Stimulated activated CD8-positive, alpha-beta memory T cell treated with anti-CD3 and anti-CD28 coated beads, Interleukin-15, amount 100 ng/mL, for 4 hours (primary cell): ENCODE measurements at places on chromosomes 1 and 21.
A peak's percentile ranks its signal among the peaks of the same experiment; 100 is the strongest.

GRCh38 chr1:176501599-176501998 lies 38.6 kb downstream of the PAPPA2 start:
- no peak for DNase-seq

GRCh38 chr1:111758373-111758772 lies 2.7 kb downstream of the DDX20 start:
- DNase-seq = no peak

GRCh38 chr1:190101756-190102155 lies 375.9 kb downstream of the BRINP3 start:
- no peak for DNase-seq

DNA sequence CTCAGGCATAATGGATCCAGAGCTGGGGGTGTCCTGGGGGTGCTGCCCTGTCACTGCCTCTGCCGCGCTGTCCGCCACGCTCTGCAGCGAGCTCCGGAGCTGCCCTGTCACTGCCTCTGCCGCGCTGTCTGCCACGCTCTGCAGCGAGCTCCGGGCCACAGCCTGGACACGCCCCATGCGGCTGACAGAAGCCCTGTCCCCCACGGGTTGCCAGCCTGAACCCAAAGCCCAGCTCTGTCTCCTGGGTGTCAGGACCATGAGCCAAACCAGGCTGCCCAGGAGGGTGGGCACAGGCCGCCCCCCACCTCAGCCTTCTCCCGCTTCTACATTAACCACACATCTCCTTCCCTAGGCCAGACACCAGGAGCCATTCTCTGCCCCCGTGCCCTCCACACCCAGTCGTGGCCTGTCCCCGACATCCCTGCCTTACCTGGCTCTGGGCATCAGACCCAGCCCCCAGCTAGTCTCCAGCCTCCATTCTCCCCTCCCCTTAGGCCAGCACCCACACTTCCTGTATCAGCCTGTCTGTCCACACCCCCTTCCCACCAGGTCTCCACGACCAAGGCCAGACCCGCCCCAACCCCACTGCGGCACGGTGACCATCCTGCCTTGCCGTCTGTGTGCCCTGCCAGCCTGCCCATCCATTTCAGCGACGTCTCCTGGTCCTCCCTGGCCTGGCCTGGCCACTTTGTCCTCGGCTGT lies 72.9 kb upstream of the COL6A1 start:
- no peak for DNase-seq

- peak; percentile 29 for DNase-seq
These were observed 17.9 kb downstream of the TNFRSF25 start for GRCh38 chr1:6447818-6448748.

- DNase-seq = no peak
These were observed 21.6 kb downstream of the METTL13 start for GRCh38 chr1:171803045-171803444.
